ENCODE measurements at places on chromosomes 13 and 19.

DNA sequence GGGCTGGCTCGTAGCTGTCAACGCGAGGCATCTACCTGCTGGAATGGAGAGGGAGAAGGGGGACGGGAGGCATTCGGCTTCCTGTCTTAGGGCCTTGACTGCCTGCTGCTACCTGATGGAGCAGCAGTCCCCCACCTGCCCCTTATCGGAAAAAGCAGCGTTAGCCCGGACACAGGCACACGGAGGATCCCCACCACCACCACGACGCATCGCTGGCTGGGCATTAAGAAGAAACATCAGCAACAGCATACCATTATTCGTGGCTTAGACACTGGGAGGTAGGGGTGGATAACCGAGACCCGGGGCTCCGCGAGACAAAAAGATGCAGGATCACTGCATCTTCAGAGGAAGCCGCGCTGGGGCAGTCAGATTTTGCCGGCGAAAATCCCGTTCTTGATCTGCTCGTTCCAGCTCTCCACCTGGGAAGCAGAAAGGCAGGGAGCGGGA is 1.1 kb downstream of the COX6B2 start:
- DNase-seq, result no peak

DNA sequence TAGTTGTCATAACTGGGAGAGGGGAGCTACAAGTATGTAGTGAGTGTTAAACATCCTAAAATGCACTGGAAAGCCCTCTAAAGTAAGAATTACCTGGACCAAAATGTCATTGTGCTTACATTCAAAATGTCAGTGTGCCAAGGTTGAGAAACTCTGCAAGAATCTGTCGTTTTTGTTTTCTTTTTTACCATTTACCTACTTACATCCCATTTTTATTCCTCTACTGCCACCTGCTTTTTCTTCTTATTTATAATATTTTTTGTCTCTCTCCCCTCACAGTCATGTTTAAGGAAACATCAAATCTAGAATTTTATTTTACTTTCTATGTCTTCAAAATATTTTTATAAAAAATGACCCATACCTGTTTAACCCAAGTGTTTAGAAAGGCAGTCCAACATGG is 226.4 kb downstream of the PCDH17 start:
- DNase-seq, result no peak

- no peak for DNase-seq
Observed at GRCh38 chr19:4754248-4754647, 30.6 kb upstream of the DPP9 start.

- DNase-seq, result no peak
Observed at GRCh38 chr19:38425222-38425809, 703 bp downstream of the RASGRP4 start.

GRCh38 chr19:12956446-12957388 is at the start of gene GADD45GIP1:
Gene GADD45GIP1, minus strand, starts transcription at chr19:12957223. Its CDS starts 11 bp downstream, at chr19:12957212.
- DNase-seq, result no peak

DNA sequence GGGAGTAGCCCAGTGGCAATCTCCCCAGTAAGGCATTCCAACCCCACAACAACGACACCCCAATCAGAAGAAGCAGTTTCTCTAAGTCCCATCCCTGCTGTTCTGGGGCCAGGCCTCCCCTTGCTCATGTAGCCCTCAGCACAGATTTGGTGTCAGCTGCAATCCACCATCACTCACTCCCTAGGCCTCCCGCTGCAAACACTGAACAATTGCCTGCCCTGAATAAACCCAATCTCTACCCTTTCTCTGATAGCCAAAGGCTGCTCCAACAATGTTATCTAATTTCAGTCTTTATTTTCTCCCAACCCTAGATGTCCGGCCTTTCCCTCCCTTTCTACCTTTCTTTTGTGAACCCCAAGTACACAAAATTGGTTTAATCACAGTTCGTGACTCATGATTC is 5.6 kb upstream of the SOX21 start:
- no peak for DNase-seq

- no peak for DNase-seq
Observed at GRCh38 chr13:50668691-50669271, 174.7 kb downstream of the DLEU7 start.

- no peak for DNase-seq
Observed at GRCh38 chr13:41034881-41035280, 15.8 kb upstream of the ELF1 start.

GRCh38 chr19:31511098-31511497 is 161.9 kb upstream of the TSHZ3 start:
- no peak for DNase-seq

- DNase-seq, result no peak
Observed at GRCh38 chr19:47111006-47111621, 2.5 kb downstream of the ZC3H4 start.

GRCh38 chr19:2540646-2541454 is 64.9 kb downstream of the GADD45B start:
- peak; percentile 75 for DNase-seq

DNA sequence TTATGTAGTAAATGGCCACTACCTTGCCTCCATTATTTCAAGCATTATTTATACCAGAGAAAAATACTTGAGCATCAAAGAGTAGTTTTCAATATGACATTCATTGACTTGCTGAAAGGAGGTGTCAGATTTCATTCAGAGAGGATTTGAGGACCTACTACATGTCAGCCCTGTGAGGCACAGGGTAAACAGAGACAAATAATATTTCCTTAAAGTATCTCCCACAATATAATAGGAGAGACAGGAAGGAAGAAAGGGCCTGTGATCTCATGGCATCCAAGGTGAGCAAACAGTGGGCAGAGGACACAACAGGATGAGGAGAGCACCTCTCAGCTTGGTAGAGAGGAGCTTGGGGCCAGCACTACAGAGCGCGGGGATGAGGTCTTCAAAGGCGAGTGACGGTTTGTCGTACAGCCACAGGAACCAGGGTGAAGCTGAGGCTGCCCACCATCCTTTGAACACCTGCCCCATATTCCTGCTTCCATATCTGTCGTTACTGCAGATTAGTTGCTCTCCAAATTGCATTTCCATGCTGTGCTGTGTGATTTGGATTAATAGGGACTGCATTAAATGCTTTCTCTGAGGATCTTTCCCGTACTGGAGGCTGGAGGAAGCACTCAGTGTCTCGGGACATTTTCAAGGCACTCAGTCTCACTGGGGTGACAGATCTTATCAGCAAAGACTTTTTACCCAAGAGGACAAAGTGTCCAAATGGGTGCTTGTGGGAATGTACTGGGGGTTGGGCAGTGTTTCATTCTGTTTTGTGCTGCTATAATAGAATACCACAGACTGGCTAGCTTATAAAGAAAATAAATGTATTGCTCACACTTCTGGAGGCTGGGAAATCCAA is 59.2 kb downstream of the GJA3 start:
- DNase-seq, result no peak

DNA sequence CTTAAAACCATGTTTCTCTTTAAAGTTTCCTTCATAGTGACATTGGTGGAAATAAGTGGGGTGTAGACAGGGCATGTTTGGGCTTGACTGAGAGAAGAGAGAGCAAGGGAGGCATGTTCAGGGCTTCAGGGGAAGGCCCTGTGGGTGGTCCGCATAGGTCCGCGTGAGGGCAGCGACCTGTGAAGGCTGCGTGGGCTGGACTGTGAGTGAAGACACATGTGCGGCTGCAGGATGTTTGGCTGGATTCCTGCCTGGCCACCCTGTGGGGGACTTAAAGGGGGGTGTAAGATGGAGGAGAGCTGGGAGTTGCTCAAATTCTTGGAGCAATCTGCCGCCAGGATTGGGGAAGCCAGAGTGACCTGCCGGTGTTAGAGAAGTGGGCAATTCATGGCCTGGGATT is 23.8 kb upstream of the KLF12 start:
- no peak for DNase-seq

DNA sequence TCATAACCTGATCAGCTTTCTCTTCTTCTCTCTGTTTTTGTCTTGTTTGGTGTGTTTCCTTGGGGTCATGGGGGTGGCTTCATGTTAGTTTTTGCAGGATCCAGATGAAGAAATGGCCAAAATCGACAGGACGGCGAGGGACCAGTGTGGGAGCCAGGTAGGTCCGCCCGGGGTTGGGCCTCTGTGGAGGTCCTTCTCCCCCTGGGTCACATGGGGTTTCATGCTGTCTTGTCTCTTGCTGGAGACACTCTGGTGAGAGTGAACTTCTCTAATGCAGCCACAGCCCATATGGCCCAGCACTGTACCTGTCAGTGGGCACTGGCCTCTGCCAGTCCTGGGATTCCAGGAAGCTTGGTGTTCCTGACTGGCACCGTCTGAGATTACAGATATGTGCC is 1.1 kb downstream of the CCNE1 start:
- DNase-seq, result no peak

GRCh38 chr13:91725646-91726045 is 327.2 kb downstream of the GPC5 start:
- DNase-seq, result no peak

- DNase-seq, result no peak
Observed at GRCh38 chr19:660793-661426, 2.1 kb downstream of the RNF126 start.

DNA sequence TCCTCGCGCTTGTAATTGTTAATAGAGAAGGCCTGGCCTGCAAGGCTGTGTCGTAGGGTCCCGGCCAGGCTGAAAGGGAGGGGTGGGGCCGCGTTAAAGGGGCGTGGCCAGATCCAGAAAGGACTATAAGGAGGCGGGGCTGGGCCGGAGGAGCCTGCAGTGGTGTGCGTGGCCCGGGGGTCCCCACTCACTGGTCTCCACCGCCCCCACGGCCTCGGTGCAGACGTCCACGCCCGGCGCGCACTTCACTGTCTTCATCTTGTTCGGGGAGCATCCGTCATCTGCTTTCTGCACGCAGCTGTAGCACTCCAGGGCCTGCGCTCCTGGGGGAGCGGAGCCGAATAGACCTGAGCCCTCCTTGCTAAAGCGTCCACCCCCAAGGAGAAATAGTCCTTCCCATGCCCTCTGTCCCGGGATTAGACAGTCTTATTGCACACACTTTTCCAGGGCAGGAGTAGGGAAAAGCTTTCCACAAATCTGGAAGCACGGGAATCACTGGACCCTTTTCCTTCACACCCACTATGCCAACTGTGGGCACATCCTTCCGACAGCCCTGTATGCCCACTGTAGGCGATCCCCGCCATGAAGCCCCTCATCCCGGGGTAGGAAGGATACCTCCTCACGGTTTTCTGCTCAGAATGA is 1.2 kb downstream of the LYPD3 start:
- DNase-seq, result no peak

- peak; percentile 86 for DNase-seq
Observed at GRCh38 chr19:2469102-2469914, 6.6 kb upstream of the GADD45B start.

- DNase-seq, result peak; percentile 70
Observed at GRCh38 chr13:99307648-99308339, 595 bp upstream of the GPR183 start.

DNA sequence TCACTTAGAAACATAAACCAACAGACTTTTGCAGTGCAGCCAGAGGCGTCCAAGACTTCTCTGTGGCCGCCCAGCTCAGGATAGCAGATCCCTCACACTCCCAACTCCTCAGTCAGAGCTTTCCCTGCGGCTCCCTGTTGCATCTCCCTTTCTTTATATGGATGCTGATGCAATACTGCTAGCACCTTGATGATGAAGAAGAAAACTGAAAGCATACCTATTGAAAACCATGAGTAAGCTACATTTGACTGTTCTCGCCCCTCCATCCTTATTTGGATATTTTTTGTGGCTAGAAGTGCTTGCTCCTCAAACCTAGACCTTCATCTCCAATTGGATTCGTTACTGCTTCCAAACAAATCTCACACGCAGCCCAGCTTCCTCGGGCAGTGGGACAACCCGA is 57.3 kb upstream of the UBL3 start:
- DNase-seq, result no peak

- DNase-seq, result no peak
Observed at GRCh38 chr19:16676101-16676798, 15.3 kb downstream of the TMEM38A start.

DNA sequence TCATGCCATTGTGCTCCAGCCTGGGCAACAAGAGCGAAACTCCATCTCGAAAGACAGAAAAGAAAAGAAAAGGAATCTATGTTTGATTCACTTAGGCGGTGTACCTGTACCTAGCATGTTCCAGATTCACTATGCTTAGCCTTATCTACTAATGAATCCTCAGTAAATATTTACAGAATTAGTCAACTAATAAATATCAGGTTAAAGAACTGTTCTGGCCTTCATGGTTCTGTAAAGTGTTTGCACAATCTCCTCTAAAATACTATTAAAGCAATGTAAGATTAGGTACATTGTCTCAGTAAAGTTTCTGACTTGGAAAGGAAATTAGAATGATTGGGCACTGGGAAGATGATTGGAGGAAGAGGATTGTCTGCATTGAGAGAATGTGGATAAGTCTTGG is 2770.4 kb downstream of the PCDH9 start:
- DNase-seq, result no peak

GRCh38 chr13:75153386-75153785 is 328.6 kb downstream of the TBC1D4 start:
- no peak for DNase-seq

GRCh38 chr19:5977222-5977784 is 637 bp downstream of the RANBP3 start:
- no peak for DNase-seq

All from stromal cell of bone marrow (primary cell).